ENCODE measurements at places on chromosomes 16 and 17.

- DNase-seq: no peak
Observed at GRCh38 chr17:14199601-14200000, 37.1 kb downstream of the CDRT15 start.

DNA sequence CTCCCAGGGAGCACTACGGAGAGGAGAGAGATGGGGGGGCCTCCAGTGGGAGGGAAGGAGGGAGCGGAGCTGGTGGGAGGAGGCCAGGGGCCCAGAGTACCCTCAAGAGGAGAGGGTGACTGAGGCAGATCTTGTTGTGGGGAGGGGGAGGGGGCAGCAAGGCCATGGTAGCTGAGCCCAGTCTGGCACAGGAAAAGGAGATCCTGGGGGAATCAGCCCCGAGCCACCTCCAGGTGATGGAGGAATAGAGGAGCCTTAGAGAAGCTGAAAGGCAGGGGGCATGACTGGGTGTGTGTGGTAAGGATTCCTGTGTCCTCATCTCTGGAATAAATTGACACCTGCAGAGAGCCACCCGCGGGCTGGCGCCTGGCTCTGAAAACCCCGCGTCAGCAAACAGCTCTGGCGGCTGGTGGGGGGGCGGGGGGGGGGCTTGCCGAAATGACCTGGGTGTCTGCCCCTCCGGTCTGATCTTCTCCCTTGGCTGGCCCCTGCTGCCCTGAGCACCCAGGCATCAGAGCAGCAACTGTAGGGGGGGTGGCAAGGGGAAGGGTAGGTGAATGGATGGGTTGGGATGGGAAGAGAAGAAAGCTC is 1.3 kb upstream of the NLGN2 start:
- no peak for DNase-seq

GRCh38 chr16:12294471-12294870 is 317.9 kb downstream of the SNX29 start:
- no peak for DNase-seq

DNA sequence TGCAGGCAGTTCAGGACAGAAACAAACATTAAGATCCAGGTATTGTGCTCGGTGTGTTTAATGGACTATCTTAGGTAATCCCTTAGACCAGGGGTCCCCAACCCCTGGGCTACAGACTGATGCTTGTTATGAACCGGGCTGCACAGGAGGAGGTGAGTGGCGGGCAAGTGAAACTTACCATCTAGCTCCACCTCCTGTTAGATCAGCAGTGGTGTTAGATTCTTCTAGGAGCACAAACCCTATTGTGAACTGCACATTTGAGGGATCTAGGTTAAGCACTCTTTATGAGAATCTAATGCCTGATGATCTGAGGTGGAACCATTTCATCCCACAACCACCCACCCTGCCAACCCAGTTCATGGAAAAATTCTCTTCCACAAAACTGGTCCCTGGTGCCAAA is 37.8 kb upstream of the ASIC2 start:
- DNase-seq: no peak

DNA sequence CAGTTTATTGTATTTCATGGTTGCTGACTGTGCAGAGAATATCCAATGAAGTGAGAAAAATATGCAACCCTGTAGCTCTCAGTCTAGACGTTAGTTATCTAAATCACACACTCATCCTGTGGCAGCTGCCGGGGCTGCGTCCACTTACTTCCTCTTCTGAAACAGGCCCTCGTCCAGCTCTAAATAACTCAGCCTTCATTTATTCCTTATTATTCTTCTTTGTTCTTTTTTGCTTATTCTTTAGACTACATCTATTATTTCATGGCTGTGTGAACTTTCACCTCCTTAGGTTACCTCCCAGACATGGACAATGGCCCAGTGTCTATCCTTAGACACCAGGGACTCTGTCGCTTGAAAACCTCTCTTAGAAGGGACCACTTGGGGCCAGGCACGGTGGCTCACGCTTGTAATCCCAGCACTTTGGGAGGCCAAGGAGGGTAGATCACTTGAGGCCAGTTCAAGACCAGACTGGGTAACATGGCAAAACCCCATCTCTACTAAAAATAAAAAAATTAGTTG is 3.4 kb upstream of the THUMPD1 start:
- no peak for DNase-seq

All from CD4-positive, alpha-beta T cell treated with Interleukin-4 for 4 hours (primary cell).